Gastroesophageal sphincter (tissue), 4 donors: ENCODE measurements at places on chromosomes 12 and 14.

DNA sequence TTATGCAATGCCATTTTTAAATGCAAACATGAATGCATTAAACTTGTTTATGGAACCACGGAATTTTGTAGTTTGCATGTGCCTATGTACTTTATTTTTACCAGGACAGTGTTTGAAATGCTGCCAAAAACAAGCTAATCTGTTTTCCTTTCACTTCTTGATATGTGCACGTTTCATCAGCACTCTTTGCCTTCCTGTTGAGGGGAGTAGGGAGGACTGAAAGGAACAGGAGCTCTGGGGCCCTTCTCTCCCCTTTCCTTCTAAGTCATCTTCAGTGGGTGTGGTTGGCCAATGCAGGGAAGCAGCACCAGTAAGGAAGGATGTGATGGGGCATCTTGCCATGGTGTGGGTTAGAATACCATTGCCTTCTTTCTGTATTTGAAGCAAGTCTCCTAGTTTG, 12.1 kb upstream of the PPP4R4 start:
- ATAC-seq = no peak

DNA sequence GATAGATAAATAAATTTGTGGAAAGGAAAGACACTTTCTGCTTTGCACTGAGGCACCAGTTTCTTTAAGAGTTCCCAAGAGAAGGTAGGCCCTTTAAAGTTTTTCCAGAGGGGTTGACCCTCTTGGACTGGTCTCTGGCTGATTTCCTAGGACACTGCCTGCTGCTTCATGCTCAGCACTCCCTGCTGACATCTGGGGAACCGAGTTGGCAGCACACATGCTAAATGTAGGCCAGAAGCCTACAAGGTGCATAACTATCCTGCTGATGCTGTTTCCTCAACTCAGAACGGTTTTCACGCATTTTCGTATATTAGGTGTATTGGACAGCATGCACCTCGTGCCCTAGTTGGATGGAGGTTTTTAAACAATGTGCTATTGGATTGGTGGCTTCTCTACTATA, 887.2 kb upstream of the SEL1L start:
- ATAC-seq = no peak

- no peak for ATAC-seq
These were observed 63.1 kb downstream of the GLT1D1 start for GRCh38 chr12:128916425-128916824.

DNA sequence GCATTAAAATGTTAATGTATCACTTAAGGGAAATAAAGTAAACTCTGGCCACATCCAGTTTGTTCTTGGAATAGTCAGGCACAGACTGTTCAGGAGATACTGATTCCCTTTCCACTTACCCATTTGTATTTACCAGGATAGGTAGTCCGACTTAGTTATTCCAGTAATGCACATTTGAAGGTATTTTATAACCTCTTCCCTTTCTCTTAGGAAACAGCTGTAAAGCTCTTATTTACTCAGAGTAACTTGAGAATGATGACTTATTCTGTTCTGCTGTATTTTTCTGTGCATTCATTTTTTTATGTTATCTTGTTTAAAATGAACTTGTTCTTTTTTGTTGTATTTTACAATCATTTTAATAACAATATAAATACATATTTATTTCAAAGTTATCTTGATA, 78.0 kb downstream of the METTL25 start:
- ATAC-seq = no peak

DNA sequence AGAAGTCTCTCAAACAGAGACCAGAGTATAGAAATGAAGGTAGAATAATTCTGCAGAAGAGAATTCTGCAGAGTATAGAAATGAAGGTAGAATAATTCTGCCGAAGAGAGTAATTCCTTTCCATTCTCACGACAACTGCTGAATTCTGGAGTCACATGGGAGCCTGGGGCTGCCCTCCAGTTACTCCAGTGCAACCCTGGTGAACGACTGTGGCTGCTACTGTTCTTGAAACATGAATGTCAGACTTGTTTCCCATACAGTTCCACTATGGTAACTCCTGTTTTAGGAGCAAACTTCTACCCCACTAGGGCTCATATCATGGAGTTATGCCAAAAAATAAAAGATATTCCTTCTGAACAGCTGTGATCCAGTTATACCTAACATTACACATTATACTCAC, 164.4 kb downstream of the KICS2 start:
- ATAC-seq = no peak

DNA sequence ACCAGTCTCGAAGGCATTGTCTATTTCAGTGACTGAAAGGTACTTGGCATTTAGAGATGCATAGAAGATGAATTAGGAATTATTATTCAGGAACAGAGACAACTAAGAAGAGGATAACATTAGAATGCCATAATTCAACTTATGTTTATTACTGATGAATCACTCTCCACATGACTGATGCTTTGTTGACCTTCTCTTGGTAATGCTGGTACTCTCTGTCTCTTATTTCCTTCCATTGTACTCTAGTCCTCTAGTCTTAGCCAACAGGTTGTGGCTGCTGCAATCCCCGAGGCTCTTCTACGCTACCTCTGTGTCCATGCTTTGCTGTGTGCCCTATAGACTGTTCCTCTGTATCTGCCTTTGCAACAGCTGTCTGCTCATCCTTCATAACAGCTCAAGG, 652.9 kb downstream of the NRXN3 start:
- no peak for ATAC-seq

DNA sequence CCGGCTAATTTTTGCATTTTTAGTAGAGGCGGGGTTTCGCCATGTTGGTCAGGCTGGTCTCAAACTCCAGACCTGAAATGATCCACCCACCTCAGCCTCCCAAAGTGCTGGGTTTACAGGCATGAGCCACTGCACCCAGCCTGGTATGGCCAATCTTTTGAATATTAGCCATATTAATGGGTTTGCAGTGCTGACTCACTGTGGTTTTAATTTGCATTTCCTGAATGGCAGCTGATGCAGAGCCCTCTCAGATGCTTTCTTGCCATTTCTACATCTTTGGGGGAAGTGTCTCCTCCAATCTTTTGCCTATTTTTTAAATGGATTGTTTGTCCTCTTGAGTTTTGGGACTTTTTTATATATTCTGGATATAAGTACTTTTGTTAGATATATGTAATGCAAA, 55.5 kb upstream of the NPAS3 start:
- ATAC-seq = no peak

DNA sequence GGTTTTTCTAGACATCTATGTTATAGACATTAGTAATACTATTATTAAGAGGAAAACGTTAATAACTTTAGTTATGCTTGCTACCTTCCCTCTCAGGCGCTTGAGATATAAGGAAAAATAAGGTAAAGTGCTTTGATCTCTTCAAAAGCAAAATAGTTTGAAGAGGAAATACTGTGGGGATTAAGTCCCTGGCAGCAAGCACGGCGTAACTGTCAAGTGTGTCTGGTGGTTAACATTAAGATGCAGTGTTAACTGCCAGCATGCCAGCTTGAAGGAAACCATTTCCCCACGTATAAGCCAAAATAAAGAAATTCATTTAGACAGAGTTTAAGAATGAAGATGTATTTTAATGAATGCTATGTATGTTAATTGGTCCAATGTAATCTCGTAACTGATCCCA, 31.8 kb downstream of the PELI2 start:
- ATAC-seq = no peak

GRCh38 chr12:64001439-64001838, 156.9 kb downstream of the SRGAP1 start:
- ATAC-seq = no peak

GRCh38 chr12:70194076-70194475, 49.2 kb upstream of the CNOT2 start:
- ATAC-seq = no peak

DNA sequence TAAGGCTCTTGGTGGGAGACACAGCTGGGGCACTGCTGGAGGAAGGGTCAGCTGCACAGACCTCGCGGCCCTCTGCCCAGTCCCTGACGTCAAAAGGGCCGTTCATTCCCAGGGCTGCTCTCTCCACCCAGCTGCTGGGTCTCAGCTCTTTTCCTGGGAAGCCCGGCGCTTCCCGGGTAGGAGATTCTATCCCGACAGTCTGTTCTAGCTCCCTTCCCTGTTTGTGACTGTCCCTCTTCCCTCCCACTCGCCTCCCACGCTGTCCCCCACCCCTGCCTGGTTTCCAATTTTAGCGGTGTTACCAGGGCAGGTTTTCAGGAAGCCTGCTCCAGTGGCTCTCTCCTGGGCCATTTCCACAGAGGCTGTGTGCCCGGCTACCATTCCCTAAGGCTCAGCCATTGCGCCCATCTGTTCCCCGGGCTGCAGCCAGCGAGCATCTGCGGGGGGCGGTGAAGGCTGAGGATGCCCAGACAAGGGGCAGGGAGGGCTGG, 186.6 kb downstream of the CACNA1C start:
- no peak for ATAC-seq

GRCh38 chr12:53862206-53862605, 76.4 kb upstream of the HOXC13 start:
- no peak for ATAC-seq

GRCh38 chr12:109768901-109769670, 55.5 kb downstream of the FAM222A start:
- ATAC-seq = no peak

- no peak for ATAC-seq
These were observed 241.7 kb downstream of the DPF3 start for GRCh38 chr14:72652179-72652578.

DNA sequence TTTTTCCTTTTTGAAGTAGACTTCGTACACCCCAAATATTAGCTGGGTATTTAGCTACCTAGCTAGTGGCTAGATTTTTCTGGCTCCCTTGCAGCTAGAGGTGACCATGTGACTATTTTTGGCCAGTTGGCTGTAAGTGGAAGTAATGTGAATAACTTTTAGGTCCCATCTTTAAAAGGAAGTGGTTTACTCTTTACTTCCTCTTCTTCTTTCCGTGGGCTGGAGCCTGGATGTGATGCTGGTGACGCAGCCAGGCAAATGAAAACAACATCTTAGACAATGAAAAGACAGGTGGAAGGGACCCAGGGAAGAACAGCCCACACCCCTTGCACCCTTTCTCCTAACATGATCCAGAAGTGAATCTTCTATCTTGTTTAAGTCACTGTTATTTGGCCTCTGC, 245.5 kb downstream of the ATP23 start:
- ATAC-seq = no peak

GRCh38 chr12:130427381-130427887, 89.7 kb downstream of the PIWIL1 start:
- no peak for ATAC-seq

DNA sequence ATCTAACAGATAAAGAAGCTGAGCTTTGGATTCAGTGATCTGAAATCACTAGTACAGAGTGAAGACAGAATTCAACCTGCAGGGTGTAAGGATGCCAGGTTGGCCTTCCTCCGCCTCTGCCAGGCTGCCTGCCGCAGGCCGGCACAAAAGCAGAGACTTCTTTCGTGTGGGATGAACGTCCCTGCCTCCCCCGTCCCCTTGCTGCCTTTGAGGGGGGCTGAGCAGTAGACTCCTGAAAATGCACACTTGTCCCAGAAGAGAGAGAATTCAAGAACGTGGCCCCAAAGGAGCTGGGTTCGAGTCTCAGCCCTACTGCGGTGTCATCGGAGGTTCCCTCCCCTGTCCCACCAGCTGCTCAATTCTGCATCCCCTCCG, 154.3 kb downstream of the BCL11B start:
- ATAC-seq = no peak

DNA sequence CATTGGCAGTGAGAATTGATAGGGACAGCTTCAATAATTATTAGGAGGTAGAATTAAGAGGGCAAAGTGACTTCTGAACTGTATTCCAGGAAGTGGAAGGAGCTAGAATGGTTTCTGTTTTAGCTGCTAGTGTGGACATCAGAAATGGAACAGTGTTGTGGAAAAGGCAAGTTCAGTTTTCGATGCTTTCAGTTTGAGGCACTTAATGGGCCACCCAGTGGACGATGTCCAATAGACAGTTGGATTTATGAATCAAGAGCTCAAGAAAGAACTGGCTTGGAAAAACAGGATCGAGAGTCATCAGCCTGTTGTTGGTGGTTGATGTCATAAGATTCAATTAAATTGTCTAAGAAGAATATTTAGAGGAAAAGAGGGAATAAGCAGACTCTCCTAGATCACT, 136.3 kb downstream of the DYRK2 start:
- no peak for ATAC-seq

DNA sequence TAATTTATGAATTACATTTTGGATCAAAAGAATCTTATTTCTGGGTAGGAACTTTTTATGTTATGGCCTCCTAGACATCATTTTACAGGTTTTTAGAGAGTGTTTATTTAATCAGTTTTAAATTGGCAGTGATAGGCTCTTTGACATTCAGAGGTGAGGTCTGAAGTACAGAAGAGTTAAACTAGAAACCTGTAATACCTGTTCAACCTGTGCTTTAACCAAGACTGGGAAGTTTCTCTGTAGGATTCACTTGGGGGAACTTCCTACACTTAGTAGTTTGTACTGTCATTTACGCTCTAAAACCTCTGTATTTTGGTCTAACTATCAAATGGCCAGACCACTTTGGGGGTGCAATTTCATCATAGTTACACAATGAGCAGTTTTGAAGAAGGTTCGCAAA, 35.9 kb downstream of the PLEKHA5 start:
- no peak for ATAC-seq

GRCh38 chr12:38144601-38145436, 171.8 kb upstream of the ALG10B start:
- no peak for ATAC-seq

GRCh38 chr12:64010069-64010686, 165.7 kb downstream of the SRGAP1 start:
- ATAC-seq = peak; percentile 56

GRCh38 chr12:27013611-27014084, 536 bp downstream of the TM7SF3 start:
- peak; percentile 13 for ATAC-seq

DNA sequence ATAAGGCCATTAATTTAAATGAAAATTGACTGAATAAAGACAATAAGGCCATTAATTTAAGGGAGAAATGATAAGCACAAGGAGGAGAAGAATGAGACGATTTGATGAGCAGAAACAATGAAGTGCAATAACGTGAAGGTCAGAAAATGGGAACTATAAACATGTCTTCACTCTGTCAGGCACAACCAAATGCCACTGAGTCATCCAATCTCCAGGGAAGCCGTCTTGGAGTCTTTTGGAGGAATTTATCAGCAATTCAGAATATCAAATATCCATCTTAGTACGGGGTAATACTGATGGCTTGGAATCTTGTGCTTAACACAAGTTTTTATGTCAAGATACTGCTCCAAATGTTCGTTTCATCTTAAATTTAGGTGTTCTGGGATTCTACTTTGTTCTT, 159.9 kb downstream of the CAPZA3 start:
- ATAC-seq = no peak

DNA sequence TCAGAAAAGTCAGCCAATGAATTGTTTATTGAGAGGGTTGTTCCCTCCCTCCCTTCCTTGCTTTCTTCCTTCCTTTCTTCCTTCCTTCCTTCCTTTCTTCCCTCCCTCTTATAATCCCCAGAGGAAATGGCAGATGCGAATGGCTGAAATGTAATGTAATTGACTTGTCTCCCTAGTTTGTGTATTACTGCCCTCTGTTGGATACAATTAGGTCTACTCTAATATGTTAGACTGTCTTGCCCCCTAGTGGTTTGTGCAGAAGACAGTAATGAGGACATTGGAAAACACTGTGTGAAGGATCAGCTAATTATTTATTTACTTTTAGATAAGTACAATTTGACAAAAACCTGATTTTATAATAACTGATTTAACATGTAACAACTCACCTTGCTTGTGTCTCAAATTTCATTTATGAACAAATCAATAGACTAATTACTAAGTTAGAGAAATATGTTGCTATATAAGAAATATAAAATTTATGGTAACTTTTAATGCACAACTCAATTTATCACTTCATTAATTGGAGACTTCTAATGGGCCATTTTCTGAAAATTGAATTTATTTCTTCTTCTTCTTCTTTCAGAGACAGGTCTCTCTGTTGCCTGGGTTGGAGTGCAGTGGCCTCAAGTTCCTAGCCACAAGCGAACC, 229.8 kb upstream of the LRIG3 start:
- ATAC-seq = peak; percentile 63

GRCh38 chr14:48725051-48725734, 861.0 kb downstream of the RPS29 start:
- no peak for ATAC-seq
